Kidney tubule cell (primary cell): ENCODE measurements at places on chromosomes 16 and 17.

DNA sequence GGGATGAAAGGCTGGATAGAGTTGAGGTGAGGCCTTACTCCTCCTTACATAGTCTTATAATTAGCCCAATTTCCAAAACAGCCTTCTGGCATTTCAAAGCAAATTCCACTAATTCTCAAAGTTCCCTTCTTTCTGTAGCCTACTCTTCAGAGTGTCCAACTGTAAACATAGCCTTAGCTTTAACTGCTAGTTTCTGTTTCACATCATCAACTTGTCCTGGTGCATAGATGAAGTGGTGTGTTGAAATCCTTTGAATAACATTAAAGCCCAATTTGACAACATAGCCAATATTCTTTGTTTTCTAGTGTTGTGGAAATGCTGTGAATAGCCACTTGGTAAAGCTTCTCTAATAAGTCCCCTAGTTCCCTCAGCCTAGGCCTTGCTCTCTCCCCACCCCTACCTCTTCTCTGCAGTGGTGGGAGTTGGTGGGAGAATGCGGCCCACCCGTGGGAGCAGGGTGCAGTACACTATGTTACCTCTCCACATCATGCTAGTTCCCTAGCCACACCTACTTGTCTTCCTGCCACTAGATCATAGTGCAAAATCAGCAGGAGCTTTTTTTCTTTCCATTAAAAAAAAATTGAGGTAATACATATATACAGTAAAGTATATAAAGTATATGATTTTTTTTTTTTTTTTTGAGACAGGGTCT is 127.0 kb upstream of the HAS3 start:
- no peak for DNase-seq

DNA sequence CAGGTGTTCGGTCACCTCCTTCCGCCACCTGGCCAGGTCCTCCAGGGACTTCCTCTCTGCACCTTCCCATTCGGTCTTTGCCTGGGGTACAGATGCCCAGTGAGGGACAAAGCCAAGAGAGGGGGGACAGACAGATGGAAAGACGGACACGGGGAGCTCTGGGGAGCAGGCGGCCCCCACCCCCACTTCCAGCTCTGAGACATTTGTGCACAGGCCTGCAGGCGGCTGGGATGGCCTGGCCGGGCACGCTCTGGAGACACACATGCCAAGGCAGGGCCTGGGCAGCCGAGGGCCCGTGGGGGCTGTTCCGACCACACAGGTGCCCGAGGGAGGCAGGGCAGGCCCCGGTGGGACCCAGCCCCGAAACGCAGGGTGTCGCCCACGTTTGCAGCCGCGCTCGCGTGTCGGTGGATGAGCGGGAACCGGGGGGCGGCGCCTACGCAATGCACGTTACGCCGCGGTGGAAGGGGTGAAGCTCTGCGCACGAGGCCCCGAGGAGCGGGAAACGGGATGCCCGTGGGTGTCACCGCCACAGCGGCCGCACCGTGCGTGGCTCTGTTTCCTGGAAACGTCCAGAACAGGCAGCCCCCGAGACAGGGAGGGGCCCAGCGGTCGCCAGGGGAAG is 6.0 kb downstream of the PERCC1 start:
- no peak for DNase-seq

- DNase-seq = no peak
These were observed 135.7 kb upstream of the XYLT1 start for GRCh38 chr16:17606460-17606859.

GRCh38 chr16:19830902-19831560 is 53.6 kb downstream of the GPRC5B start:
- DNase-seq = peak; percentile 18

DNA sequence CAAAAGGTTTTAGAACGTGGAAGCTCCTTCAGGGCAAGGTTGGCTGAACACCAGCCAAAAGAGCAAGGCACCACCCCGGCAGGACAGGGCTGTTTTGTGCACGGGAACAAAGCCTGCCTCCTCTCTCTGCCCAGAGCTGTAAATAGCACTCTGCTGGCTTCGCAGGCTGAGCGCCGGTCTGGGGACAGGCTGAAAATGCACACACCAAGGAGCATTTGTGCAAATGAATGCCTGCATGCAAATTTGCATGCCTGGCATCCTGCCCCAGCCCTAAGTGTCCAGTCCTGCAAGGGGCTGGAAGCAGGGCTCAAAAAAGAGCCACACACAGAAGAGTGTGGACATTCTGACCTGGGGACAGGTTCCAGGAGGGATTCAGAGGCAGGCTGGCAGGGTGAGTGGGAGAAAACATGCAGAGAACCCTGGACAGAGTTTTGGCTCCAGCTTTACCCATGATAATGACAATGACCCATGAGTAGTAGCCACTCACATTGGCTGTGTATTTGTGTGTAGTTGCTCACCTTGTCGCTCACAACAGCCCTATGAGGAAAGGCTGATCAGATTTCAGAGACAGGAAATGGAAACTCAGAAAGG is 11.7 kb downstream of the ABAT start:
- DNase-seq = no peak

DNA sequence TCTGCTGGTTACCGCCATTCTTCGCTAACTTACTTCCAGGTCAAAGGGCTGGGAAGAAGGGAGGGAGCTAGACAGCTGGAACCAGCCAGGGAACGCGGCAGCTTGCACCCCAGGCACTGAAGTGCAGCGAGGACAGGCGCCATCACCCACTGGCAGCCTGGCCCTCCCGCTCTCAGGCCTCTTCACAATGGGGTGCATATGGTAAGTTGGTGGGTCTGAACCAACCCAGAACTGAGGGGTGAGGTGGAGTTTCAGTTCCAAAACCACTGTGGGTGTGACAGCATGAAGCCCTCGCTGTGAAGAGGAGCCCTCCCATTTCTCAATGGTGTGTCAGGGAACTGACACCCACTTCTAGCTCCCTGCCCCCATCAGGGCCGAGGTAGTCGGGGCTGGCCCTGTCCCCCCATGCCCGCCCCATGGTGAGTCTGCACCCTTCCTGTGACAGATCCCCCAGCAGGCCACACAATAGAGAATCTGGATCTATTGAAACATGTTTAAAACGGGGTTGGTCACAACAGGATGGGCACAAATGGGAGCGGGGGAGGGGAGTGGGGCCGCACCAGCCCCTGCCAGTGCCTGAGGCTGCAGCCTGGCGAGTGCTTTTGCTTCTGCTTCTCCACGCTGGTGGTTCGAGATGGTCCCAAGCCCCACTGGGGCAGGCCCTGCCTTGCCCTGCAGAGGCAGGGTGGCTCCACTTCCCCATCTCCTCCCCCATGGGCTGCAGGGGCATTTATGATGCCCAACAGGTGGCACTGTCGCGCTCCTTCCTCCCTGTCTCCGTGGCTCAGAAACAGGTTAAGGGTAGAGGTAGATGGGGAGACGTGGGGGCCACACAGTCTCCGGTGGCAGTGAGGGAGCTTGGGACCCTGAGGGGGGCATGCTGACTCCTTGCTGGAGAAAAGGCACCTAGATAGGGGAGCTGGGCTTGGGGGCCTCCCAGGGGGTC is 2.3 kb downstream of the LIMD2 start:
- DNase-seq = peak; percentile 67

DNA sequence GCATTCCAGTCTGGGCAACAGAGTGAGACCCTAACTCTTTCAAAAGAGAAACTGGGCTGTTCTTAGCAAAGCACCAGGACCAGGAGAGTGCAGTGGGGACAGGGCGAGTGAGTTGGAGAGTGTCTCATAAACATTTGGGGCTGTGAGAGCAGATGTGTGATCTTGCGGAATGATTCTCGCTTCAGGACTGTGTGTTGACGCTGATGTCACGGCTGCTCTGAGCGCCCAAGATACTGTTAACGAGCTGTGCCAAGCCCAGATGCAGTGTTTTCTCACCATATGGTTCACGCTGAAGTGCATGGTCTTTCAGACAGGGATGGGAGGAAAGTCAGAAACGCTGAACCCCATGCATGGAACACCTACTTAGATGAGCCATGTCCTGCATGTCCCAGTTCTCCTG is 438.2 kb downstream of the HS3ST4 start:
- DNase-seq = no peak

DNA sequence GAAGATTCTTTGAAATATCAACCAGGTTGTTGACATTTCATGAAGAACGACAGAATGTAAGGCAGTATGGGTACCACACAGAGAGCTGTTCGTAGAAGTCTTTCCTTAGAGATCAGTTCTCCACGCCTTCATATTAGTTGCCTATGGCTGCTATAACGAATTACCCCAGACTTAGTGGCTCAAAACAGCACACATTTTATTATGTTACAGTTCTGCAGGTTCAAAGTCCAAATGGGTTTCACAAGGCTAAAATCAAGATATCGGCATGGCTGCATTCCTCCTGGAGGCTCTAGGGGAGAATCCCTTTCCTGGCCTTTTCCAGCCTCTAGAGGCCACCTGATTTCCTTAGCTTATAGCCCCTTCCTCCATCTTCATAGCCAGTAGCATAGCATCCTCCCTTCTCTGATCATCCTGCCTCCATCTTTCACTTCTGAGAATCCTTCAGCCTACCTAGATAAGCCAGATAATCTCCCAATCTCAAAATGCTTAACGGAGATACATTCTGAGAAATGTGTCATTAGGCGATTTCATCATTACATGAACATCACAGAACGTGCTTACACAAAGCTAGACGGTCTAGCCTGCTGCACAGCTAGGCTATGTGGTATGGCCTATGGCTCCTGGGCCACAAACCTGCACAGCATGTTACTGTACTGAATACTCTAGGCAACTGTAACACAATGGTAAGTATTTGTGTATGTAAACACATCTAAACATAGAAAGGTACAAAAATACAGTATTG is 26.0 kb downstream of the ERCC4 start:
- no peak for DNase-seq

GRCh38 chr17:16215965-16216316 is 607 bp upstream of the NCOR1 start:
- DNase-seq = peak; percentile 79

- DNase-seq = no peak
These were observed 558 bp upstream of the CHMP6 start for GRCh38 chr17:80990921-80991644.

DNA sequence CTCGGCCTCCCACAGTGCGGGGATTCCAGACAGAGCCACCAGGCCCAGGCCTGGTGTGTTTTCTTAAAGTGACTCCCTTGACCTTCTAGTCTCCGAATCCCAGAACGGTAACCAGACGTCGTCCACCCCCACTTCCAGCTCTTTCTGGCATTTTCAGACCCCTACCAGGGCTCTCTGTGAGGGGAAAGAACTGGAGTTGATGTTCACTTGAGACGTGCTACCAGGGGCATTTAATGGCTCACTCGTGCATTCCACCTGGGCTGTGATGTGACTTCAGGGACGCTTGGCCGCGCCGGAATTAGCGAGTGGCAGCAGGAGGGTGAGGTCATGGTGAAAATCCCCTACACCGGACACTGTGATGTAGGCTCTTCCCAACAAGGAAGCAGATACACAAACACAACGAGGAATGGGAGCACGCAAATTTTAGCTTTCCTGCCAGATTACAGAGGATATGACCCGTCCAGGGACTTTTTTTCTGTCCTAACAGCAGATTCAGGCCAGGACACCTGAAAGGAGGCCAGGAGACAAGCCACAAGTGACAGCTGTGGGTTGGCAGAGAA is 1.1 kb upstream of the GNA13 start:
- DNase-seq = peak; percentile 100

GRCh38 chr16:86298758-86299134 is 211.6 kb upstream of the FOXF1 start:
- no peak for DNase-seq

- no peak for DNase-seq
These were observed 57.6 kb downstream of the RAI1 start for GRCh38 chr17:17738901-17739300.

DNA sequence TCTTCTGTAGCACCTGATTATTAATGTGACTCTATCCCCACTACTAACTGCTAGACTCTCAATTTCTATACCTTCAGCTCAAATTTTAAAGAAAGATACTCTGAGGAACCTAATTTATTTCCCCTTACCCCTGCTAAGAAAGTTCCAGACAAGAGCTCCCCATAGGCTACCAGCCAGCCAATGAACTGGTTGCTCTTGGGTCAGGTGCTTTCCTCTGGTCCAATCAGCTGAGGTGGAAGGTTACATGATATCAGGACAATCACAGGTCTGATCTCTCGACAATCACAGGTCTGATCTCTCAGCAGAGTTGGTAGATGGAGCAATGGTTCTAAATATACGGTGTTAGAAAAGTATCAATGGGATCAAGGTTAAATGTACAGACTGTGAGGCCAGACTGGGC is 86.8 kb downstream of the AXIN2 start:
- DNase-seq = no peak

DNA sequence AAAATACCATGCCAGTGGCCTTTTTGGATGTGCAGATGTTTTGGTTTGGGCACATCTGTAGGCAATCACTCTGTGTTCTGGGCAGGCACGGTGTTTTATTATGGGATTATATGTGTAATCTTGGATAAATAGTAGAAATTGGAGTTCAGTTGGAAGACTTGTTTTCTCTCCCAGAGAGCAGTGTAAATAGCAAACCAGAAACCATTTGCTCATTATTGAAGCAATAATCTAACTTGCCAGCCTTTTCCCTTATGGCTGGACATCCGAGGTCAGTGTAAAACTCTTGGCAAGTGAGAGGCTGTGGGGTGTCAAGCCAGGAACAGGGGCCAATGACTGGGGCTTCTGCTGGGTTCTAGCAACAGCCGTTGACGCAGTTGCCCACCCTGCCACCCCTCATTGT is 69.9 kb downstream of the IRX3 start:
- no peak for DNase-seq

- peak; percentile 75 for DNase-seq
These were observed 37.8 kb downstream of the PTRH2 start for GRCh38 chr17:59669411-59669810.

DNA sequence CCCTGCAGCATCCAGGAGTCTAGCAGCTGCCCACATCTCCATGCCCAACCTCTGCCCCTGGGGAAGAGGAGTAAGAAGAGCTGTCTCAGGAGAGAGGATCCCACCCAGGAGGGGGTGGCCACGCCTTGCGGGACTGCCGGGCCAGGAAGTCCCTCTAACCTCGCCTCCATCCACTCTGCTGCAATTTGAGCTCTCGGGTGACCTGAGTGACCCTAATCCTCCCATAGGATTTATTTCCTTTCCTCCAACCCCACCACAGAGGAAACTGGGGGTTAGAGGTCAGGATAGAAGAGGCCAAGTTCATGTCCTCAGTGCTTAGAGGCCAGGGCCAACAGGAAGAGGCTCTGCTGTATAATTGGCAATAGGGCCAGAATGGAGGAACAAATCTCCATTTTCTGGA is 22.6 kb upstream of the NGFR start:
- no peak for DNase-seq

DNA sequence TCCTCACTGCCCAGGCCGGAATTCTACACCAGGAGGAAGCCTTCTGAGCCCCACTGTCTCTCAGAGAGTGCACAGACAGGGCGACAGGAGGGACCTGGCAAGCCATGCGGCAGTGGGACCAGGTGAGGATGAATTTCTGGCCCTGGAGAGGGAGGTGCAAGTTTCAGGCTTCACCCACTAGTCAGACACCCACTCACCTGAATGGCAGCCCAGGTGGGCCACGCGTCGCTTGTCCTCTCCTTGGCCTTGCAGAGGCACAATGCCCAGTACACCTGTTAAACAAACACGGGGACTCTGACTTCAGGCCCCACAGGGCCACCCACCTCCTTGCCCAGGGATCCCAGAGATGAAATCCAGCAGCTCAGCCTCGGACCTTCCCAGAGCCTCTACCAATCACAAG is 4.2 kb downstream of the CORO7 start:
- DNase-seq = no peak
